Fibroblast of lung (primary cell): ENCODE measurements at places on chromosomes 2 and 18. TPM values are rescaled to one million over a fixed set of nuclear protein-coding genes. Genes with fewer than 3 reads are reported as not detected.

DNA sequence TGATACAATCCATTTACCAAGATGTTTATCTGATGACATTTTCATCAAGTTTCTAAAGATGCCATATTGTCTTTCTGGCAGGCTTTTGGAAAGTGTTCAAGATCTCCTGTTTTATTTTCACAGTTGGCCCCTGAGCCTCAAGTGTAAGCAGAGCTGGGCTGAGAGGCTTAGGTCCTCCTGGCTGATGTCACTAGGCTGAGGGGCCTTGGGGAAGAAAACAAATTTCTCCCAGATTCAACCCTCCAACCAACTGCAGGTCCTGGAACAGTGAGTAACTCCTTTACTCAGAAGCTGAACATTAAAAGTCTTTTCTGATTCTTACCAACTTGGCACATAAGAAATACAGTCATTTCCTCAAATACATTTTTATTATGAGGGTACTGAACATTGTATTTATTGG lies 14.9 kb upstream of the IL1RL1 start:
- H3K27ac ChIP-seq, result no peak overlapping the region
- DNase-seq, result no peak
- no peaks in the 10 kb centered on the region for H3K36me3 ChIP-seq
- H3K4me3 ChIP-seq, result no peak overlapping the region
- H3K4me1 ChIP-seq, result no peaks in the 10 kb centered on the region

The MTERF4 gene
- total RNA-seq, result 29.0 and 31.7 TPM in 2 replicates

DNA sequence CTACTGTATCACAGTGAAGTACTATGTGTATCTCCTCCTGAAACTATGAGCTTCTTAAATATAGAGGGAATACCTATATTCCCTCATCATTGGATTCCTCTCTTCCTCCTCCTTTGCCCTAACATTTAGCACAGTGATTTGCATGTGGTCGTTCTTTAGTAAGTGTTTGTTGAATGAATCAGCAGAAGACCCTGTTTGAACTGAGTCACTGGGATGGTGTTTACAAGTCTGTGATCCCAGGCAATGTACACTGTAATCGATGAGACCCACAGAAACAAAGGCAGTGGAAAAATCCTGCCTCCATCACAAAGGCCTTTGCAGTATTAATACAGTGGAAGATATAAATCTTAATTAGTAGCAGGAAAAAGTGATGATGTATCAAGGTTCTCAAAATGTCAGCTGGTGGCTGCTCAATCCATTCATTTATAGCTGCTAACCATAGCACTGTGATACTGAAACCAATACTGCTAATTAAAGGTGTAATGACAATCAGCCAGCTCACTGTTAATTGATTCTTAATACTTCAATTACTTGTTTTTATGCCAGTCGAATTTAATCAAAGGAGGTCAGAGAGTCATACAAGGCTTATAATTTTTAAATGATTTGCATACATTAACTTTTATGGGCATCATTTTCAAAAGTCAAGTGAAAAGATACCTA lies 20.8 kb upstream of the MYO3B start:
- H3K36me3 ChIP-seq, result no peaks in the 10 kb centered on the region
- H3K4me1 ChIP-seq, result peaks cover 5% of the 10 kb centered on the region
- DNase-seq, result peak; percentile 42
- H3K27me3 ChIP-seq, result no peaks in the 10 kb centered on the region

DNA sequence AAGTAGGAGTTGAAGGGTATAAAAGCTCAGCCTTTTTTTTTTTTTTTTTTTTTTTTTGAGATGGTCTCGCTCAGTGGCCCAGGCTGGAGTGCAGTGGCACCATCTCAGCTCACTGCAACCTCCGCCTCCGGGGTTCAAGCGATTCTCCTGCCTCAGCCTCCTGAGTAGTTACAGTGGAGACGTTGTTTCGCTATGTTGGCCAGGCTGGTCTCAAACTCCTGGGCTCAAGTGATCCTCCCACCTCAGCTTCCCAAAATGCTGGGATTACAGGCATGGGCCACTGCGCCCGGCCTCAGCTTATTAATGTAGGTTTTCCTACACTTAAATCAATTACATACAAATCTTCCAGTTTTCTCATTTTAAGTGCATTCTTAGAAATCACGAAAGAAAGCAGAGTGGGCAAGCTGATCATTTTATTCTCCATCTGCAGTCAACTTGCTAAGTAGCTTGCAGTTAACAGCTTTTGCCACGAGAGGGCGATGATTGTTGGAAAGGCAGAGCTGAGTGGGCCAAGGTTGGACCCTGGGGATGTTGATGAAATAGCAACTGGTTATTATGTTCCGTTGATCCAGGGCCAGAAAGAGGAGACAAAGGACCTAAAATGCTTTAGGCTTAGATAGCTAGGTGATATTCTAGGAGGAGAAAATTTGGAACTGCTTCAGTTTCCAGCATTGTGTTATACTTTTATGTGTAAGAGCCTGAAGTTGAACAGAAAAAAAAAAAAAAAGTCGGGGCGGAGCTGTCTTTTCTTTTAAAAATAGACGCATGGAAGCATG lies 234.4 kb upstream of the EPAS1 start:
- no peak overlapping the region for H3K27ac ChIP-seq
- no peaks in the 10 kb centered on the region for H3K36me3 ChIP-seq
- H3K4me1 ChIP-seq, result peaks cover 7% of the 10 kb centered on the region

DNA sequence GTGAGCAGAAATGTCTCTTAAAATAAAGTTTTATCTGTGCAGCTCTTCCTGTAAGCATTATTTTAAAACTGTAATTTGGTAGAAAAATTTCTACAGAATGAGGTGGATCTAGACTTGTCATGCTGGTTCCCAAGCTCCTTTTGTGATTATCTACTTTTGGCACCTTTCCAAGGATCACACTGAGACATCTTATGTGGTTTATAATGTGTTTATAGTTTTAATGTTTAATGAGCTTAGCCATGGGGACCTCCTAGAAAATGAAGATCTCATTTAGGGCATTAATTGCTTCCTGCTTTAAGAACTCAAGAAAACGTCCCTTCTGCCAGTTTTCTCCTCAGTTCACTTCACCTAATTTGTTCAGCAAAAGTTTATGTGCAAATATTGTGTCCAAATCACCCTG lies 468.4 kb downstream of the SUCLG1 start:
- no peak for DNase-seq
- no peaks in the 10 kb centered on the region for H3K27me3 ChIP-seq
- no peaks in the 10 kb centered on the region for H3K36me3 ChIP-seq

The UCN gene
- 1.2 and 1.3 TPM in 2 replicates for total RNA-seq

DNA sequence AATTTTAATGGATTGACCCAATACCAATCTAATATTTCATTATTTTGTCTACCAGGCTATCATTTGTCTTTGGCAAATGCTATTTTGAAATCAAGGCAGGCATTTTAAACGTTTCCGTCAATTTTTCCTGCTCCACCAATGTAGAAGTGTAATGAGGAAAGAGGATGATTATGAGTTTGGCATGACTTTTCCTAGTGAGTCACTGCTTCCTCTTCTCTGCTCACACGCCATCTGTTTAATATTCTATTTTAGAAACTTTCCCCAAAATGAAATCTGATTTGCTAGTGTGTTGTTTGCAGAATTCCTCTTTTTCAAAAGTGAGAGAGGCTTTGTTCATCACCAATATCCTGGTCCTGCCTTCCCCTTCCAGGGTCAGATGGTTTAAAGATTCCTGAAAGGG lies 42.5 kb upstream of the PID1 start:
- no peak overlapping the region for H3K4me3 ChIP-seq
- peak; percentile 79 for DNase-seq
- no peaks in the 10 kb centered on the region for H3K36me3 ChIP-seq
- peak overlapping the region; percentile 64 for H3K27ac ChIP-seq
- H3K4me1 ChIP-seq, result no peaks in the 10 kb centered on the region

DNA sequence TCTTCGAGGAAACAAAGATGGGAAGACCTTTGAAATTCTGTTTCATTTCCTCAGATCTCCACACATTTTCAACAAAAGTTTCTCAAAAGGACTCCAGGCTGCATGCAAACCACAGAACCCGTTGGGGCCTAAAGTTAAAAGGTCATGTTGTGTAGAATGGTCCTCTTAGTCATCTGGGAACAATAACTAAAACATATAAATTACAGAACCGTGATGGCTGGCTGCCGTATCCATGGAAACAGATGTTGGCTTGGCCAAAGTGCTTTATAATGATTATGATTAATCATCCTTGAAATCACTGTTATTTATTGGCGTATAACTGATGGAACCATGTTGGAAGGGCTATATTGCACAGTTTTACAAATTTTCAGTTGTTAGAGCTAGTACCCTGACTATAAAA lies 182.8 kb upstream of the CRIM1 start:
- no peaks in the 10 kb centered on the region for H3K4me1 ChIP-seq
- H3K36me3 ChIP-seq, result no peaks in the 10 kb centered on the region
- no peaks in the 10 kb centered on the region for H3K27me3 ChIP-seq
- no peak for DNase-seq
- H3K4me3 ChIP-seq, result no peak overlapping the region

The CD207 gene
- not detected in 2 replicates for total RNA-seq

DNA sequence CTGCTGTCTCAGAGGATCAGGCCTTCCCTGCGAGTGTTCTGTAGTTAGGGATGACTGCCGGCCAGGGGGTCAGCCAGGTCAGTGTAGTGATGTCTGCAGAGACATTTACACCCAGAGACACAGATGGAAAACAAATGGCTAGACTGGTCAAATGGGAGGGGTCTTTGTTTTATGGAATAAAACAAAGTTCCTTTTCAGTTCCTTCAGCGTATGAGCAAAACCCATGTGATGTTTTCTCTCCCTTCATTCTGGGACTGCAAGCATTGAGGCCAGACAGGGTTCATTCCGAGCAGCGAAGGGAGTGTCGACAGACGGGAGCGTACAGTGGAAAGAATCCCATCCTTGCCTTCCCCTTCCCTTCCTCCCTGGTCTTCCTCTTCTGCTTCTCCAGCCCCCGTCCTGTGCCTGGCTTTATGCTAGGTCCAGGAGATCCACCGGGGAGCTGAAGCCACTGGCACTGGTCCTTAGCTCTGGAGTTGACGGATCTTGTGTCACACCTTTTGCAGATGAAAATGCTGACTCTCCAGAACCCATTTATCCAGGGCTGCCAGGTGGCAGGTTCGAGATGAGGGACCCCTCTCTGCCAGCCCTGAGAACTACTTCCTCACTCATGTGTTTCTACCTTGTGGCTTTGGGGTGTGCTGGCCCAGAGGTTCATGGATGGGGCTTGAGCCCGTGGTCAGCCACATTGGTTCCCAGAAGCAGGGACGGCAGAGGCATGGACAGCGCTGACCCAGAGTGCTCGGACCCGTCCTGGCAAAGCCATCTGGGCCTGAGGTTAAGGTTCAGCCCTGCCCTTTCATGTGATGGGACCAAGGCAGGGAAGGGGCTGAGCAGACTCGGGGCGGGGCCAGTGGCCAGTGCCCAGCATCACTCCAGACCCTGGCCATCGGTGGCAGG lies 24.2 kb downstream of the ITGB1BP1 start:
- no peak overlapping the region for H3K27ac ChIP-seq
- peaks cover 5% of the 10 kb centered on the region for H3K36me3 ChIP-seq
- H3K4me3 ChIP-seq, result no peak overlapping the region
- no peaks in the 10 kb centered on the region for H3K4me1 ChIP-seq
- no peaks in the 10 kb centered on the region for H3K27me3 ChIP-seq

The TCF23 gene
- total RNA-seq, result under 0.01 TPM in 1 of 2 replicates, not detected in the other

- no peak overlapping the region for H3K4me3 ChIP-seq
- H3K36me3 ChIP-seq, result no peaks in the 10 kb centered on the region
- no peak for DNase-seq
- no peak overlapping the region for H3K27ac ChIP-seq
- peaks cover 11% of the 10 kb centered on the region for H3K27me3 ChIP-seq
Observed at GRCh38 chr2:20524412-20525040, 77.7 kb downstream of the RHOB start.

The GCG gene
- total RNA-seq, result not detected in 2 replicates

DNA sequence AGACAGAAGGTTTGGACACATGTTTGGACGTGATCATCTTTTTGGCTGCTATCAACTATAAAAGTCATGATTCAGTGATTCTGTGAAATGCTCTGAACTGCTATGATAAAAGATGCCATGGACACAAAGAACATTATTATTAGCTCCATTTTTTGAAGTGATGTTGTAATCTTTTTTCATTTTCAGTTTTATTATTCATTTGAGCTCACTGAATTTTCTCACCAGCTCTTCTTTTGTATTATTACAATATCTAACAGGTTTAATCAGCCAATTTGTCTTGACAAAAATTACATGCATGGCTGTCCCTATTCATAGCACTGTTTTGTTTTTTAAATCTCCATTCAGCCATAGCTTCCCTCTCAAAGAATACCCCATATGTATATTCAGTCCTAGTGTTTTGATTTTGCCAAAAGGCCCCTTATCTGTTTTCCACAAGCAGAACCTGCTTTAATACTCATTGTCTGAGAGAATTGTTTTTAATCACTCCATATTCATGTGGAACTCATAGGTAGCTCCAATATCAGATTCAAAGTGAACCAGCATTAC lies 314.0 kb upstream of the FAM98A start:
- DNase-seq, result no peak
- no peak overlapping the region for H3K27ac ChIP-seq
- H3K4me1 ChIP-seq, result no peaks in the 10 kb centered on the region
- no peak overlapping the region for H3K4me3 ChIP-seq
- H3K27me3 ChIP-seq, result no peaks in the 10 kb centered on the region

DNA sequence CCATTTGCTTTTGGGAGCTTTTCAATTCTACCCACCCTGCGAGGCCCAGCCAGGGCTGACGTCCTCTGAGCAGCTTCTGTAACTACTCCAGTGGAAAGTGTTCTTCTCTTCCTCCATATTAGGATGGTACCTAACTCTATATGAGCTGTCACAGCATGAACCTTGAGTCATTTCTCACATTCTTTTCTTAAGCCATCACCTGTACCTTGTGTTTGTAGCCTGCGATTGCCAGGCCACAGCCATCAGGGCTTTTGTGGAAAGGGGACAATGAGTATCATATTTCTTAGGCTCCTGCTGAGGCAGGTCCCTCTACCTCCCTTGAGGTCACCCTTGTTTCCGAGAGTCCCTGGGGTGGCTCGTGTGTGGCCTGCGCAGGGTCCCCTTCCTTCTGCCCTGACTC lies 144.5 kb upstream of the DLX2 start:
- no peaks in the 10 kb centered on the region for H3K27me3 ChIP-seq
- H3K4me1 ChIP-seq, result peaks cover 30% of the 10 kb centered on the region
- DNase-seq, result no peak
- H3K36me3 ChIP-seq, result no peaks in the 10 kb centered on the region
- H3K4me3 ChIP-seq, result no peak overlapping the region

- H3K36me3 ChIP-seq, result no peaks in the 10 kb centered on the region
- no peak for DNase-seq
- no peak overlapping the region for H3K27ac ChIP-seq
- no peaks in the 10 kb centered on the region for H3K4me1 ChIP-seq
Observed at GRCh38 chr2:129891341-129892320, 87.8 kb upstream of the RAB6C start.

- peaks cover 2% of the 10 kb centered on the region for H3K4me1 ChIP-seq
- peak within 1 kb of the TSS; percentile 92 for H3K4me3 ChIP-seq
- peak; percentile 81 for DNase-seq
- no peaks in the 10 kb centered on the region for H3K27me3 ChIP-seq
Observed at GRCh38 chr18:59697236-59697932, at the start of gene CCBE1. Gene CCBE1, minus strand, starts transcription at chr18:59697423.

DNA sequence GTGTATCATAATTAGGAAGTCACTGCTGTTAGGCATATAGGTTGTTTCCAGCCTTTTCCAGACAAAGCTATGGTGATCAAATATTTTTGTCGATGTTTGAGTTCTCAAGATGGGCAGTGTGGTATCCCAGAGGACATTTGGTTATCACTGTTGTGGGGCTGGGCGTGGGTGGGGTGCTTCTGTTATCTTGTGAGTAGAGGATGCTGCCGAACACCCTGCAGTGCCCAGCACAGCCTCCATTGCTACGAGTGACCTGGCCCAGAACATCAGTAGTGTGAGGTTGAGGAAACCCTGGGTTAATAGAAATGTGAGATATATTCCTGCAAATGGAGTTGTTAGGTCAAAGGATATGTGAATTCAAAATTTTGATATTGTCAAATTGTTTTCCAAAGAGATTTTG lies 33.2 kb downstream of the ZNF236 start:
- no peak for DNase-seq
- H3K36me3 ChIP-seq, result no peaks in the 10 kb centered on the region
- H3K4me1 ChIP-seq, result no peaks in the 10 kb centered on the region
- no peak overlapping the region for H3K27ac ChIP-seq
- H3K27me3 ChIP-seq, result no peaks in the 10 kb centered on the region
